NCI-H187 treated with DMSO at 0.1 percent for 48 hours (cell line): ENCODE measurements at places on chromosomes 1 and 21.

DNA sequence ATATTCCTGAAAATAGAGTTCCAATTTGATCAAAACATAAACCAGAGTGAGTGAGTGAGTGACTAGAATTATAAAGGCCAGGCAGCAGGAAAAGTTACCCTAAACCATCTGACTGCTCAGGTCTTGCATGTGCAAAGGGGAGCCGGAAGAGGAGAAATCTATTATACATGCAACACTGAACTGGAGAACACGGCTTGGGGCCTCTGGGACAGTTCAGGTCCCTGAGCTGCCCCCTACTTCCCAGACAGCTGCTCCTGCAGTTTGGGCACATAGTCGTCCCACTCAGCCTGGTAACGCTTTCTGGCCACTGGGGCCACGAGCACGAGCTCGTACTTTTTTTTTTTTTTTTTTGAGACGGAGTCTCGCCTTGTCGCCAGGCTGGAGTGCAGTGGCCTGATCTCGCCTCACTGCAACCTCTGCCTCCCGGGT, 40.1 kb downstream of the PTPRC start:
- no peak for DNase-seq

DNA sequence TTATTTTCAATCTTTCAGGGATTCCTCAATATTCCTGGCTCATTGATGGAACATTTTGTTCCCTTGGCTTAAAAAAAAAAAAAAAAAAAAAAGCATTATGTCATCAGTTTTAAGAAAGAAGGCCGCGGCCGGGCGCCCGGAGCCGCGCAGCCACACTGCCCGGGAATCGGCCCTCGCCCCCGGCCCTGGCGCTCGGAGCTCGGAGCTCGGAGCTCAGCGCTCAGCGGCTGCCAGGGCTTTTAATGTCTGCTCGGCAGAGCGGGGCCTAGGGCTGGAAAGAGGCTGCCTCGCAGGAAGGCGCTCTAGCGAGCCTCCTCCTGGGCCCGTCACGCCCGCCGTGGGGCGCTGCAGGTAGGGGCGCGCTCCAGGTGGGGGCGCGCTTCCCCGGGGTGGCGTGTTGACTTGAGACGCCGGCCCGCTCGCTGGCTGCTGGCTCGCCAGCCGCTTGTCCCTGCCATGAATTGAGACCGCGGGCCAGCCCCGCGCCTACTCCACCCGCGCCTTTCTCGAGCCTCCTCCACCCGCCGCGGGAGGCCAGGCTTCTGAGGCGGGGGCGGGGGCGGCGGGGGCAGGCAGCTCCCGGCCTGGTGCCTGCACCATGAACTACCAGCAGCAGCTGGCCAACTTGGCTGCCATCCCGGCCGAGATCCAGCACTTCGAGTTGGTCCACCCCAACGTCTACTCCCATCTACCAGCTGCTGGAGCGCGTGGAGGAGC, 5.4 kb upstream of the TDRD5 start:
- no peak for DNase-seq

GRCh38 chr1:160108888-160109662, 6.5 kb upstream of the ATP1A2 start:
- DNase-seq, result no peak

DNA sequence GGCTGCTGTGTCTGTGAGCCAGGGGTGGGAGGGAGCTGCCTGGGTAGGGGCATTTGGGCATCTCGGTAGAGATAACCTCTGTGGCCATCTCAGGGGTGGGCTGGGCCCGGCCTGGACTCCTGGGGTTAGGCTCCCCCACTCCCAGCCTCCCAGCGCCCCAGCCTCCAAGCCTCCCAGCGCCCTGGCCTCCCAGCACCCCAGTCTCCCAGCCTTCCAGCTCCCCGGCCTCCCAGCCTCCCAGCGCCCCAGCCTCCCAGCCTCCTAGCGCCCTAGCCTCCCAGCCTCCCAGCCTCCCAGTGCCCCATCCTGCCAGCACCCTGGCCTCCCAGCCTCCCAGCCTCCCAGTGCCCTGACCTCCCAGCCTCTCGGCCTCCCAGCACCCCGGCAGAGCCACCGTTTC, 85.1 kb upstream of the TTC34 start:
- DNase-seq, result no peak

DNA sequence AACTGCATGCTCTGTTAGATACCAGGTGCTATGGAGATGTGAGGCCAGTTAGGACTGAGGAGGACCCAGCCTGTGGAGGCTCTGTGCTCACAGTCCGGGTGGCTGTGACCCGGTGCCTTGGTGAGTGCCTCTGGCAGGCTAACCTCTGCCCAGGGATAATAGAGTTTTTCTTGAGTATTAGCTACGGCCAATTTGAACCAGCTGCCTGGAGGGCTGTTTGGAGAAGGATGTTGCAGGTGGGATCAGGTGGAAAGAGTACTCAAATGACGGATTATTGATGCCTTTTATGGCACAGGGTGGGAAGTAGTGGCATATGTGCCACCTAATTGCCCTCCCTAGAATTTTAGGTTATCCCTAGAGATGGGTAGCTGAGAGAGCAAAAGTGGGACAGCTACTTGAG, 182.7 kb downstream of the GRIK3 start:
- peak; percentile 88 for DNase-seq

GRCh38 chr1:113912594-113913311, 7.6 kb downstream of the DCLRE1B start:
- DNase-seq, result no peak

DNA sequence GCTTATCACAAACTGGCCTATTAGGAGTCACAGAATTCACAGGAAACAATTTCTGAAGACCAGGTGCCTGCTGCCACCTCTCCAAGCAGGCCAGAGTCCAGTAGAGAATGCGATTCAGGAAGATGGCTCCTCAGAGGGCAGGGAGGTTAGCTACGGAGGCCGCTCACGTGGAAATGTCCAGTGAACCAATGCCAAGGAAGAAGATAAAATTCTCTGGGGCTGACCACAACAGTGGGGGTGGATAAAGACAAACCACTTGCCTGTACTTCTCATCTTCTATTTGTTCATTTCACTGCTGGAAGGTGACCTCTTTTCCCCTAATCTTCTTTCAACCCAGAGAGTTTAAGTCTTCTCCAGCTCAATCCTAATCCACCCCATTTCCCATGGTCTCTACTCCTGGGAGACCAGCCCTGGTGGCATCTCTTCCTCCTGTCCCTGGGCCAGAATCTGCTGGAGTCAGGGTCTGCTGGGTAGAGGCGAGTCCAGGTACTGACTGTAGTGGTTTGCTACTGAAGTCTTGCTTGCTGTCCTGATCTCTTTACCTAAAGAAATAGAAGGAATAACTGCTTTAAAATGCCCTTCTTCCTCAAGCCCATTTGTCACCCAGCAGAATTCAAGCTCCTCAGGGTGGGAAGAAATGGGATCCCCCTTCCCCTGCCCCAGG, 3.2 kb downstream of the PSRC1 start:
- no peak for DNase-seq

- no peak for DNase-seq
These were observed 34.6 kb upstream of the CTPS1 start for GRCh38 chr1:40944841-40945430.

DNA sequence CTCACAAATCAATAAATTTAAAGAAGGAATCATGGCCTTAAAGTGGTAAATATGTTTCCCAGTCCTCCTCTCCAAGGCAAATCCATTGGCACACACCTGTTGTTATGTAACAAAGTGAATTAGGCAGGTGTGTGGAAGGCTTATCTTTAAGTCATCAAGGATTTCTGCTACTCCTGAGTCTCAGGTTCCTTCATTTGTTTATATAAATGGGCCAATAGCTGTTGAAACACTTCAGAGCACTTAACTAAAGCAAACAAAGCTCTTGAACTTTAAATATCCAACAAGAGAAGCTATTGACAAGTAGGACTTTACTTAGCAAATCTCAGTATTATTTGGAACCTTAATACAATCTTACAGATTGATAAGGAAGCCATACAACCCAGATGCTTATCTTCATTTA, 99.3 kb upstream of the ESRRG start:
- peak; percentile 19 for DNase-seq

DNA sequence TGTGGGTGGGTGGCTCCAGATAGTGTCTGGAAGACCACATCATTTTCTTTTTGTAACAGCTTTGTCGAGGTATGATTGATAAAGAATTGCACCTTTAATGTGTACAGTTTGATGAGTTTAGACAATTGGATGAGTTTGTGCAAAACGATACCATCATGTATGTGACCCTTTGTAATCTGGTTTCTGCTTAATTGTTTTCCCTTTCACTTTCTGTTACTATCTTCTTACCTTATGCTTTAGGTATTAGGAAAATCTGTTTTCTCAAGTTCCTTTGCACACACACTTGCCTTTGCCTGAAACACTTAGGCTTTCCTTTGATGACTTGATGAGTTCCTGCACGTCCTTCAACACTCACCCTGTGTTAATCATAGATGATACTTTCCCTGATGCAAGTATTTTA, 6.8 kb downstream of the OR10Z1 start:
- DNase-seq, result no peak

- DNase-seq, result no peak
These were observed 1.5 kb downstream of the SPATA6 start for GRCh38 chr1:48470481-48470855.

DNA sequence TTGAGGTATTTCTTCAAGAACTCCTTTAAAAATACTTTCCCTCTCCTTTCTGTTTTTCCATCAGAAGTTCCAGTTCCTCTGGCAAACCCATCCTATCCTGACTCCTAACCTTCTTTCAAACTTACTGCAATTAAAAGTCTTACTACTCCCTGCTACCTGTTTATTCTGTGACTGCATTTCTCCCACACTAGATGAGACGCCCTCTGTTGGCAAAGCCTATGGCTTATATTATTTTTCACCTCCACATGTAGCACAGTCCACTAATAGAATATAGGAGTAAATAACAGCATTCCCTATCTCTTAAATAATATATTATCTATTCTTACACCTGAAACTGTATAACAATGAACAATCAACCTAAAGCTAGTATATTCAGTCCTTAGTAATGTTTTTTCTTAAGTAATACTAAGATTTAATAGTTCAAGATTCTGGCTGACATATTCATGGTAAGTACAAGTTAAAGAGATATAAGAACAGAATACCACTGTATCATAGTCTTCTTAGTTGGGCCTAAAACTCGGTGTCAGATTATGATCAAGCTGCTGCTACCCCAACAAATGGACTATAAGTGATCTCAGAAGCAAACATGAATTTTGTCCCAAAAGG, 54.8 kb downstream of the RAB3GAP2 start:
- no peak for DNase-seq

GRCh38 chr1:24657781-24658180, 14.7 kb downstream of the SRRM1 start:
- no peak for DNase-seq

DNA sequence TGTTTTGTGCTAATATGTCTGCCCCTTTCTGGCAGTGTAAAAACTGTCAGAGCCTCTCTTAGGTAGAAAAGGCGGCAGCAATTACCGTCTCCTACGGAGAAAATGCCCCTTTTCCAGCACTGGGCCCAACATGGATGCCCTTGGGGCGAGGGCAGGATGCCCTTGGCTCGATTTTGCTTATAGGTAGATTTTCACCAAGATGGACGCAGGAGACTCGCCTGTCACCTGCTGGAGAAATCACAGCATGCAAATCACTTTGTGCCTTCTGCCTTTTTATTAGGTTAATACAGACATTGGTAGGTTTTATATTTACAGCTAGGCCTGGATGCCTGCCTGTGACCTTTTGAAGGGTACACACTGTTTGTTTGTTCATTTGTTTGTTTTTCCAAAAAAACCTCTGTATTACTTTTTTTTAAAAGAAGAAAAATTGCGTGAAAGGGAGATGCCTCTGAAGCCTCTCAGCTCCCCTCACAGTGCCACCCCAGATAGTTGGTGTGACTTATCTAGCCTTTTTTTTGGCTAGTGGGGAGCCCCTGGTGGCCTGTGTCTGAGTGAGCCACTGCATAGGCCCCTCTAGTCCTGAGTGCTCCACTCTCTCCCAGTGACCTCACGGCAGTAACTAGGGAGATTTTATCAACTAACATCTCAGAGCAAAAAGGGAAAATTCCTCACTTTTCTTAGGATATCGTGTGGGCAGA, 2.5 kb downstream of the ATP1B1 start:
- no peak for DNase-seq

- no peak for DNase-seq
These were observed 42.4 kb upstream of the GADD45A start for GRCh38 chr1:67642629-67643028.

- no peak for DNase-seq
These were observed 360 bp downstream of the GJC2 start for GRCh38 chr1:228150120-228150460.

DNA sequence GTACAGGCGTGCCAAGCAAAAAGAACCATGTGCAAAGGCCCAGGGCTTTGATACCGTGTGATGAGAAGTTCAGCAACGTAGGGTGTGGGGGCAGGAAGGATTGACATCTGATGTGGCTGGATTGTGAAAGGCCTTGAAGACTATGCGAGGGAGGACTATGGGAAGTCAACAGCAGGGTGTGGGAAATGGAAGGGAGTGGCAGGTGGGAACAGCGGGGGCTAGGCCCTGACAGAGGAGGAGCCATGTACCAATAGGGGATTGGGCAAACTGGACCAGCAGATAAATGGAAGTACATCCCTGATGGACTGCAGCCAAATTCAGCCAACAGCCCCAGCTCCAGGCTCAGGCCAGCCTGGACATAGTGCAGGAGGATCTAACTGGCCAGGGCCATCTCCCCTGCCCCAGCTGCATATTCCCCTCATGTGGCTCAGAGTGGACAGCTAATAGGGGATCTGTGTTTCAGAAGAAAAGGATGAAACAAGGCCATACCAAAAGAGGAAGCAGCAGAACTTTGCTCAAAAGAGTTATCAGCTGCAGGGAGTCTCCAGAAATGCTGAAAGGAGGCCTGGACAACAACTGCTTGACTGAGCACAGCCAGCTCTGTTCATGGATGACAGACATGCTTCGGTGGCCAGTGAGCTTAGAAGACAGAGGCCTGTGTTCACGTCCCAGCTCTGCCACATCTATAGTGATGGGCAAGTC, 140.2 kb upstream of the SGIP1 start:
- DNase-seq, result no peak

DNA sequence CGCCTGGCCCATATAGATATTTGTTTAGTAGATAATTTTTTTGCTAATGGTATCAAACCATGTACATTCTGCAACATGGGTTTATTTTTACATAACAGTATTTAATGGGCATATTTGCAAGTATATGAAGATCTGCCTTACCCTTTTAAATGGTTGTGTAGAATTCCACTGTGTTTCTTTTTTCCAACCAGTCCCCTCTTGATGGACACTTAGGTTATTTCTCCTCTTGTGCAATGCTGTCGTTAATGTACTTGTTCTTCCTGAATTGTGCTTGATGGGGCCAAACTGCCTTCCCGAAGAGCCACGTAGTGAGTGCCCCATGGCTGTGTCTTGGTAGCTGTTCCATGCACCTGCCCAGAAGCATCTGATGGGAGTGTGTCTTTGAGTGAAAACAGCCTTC, 39.4 kb upstream of the EFHD2 start:
- no peak for DNase-seq

GRCh38 chr1:110058591-110058990, 11.9 kb downstream of the ALX3 start:
- no peak for DNase-seq

DNA sequence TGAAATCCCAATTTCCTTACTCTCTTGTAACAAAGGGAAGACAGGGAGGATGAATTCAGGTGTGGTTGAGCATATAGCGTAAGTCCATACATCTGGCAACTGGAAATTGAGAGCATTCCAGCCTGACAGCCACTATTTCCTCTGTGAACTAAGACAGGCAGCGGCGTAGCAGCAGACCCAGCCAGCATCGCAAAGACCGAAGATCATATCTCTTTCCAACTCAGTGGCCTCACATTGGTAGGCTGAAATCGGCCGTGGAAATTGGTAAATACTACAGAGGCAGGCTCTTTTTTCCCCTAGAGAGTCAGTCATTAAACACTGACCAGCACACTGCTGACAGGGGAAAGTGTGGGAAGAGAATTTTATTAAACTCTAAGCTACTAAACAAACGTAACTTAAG, 43.4 kb downstream of the TARBP1 start:
- no peak for DNase-seq
